ENCODE measurements at places on chromosomes 6 and 20.
A peak's percentile ranks its signal among the peaks of the same experiment; 100 is the strongest.

DNA sequence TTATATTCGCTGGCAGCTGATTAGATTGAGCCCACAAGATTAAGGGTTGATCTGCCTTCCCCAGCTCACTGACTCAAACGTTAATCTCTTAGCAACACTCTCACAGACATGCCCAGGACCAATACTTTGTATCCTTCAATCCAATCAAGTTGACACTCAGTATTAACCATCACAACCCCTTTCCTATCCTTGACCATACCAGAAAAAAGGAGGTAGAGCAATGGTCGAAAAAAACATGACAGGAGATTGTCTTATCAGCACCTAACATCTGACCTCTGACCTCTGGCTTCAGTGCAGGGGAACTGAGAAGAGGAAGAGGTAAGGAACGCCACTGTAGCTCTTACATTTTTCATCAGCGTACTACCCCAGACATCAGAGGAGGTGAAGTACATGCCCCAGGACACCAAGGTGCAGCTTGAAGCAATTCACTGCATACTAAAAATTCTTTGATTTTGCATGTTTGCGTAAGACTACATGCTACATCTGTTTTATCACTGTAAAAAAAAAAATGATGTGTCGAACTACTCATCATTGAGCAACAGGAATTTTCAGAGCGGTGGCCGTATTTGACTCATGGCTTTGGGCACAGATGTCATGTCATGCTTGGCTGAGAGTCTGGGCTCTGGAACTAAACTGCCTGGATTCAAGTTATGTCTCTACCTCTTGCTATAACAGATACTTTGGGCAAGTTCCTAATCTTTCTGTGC lies 188.0 kb upstream of the TAB2 start:
- no peak for DNase-seq

DNA sequence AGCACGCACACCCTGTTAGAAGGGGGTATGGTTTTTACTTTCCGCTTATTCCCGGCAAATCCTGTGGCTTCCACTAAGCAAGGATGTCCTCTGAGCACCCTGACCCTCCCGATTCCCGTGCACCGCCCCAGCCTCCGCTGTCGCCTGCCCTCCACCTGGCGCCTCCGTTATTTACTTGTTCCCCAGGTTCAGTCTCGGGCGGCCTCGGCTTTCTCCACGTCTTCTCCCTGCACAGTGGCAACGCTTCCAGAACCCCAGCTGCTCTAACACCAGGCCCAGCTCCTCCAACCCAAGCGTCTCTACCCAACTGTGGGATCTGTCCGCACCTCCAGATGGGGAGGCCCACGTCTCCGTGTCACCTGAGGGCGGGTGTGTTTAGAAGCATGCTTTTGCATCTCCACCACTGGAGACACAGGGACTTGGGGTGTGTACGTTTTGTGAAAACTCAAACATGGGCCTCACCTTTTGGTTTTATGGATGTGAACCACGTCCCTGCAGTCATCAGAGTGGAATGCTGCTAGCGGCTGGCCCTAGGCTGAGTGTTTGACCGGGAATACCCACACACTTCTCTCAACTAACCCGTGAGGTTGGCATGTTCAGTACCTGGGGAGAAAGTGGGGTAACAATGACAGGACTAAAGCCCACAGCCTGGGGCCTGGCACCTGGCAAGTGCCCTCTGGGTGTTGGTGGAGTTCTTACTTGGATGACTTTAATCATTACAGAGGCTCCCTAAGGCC lies 79.9 kb downstream of the THBS2 start:
- DNase-seq = no peak

- no peak for DNase-seq
Observed at GRCh38 chr6:168858926-168859325, 394.7 kb downstream of the THBS2 start.

- DNase-seq = no peak
Observed at GRCh38 chr20:38520261-38520660, 47.6 kb downstream of the RALGAPB start.

DNA sequence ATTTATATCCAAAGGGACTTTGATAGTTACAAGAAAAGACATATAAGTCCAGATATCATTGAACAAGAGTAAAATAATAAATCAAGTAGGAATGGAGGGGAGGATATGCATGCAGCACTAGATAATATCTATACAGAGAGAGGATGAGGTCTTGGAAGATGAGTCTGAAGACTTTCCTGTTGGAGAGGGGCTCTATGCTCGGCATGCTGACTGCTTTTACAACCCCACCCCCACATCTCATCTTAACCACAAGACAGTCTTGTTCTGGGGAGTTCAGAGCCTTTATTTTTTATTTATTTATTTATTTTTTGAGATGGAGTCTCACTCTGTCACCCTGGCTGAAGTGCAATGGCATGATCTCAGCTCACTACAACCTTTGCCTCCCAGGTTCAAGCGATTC lies 48.4 kb upstream of the IER3 start:
- no peak for DNase-seq

GRCh38 chr6:35967076-35967774 lies 46.3 kb upstream of the SRPK1 start:
- DNase-seq = no peak

DNA sequence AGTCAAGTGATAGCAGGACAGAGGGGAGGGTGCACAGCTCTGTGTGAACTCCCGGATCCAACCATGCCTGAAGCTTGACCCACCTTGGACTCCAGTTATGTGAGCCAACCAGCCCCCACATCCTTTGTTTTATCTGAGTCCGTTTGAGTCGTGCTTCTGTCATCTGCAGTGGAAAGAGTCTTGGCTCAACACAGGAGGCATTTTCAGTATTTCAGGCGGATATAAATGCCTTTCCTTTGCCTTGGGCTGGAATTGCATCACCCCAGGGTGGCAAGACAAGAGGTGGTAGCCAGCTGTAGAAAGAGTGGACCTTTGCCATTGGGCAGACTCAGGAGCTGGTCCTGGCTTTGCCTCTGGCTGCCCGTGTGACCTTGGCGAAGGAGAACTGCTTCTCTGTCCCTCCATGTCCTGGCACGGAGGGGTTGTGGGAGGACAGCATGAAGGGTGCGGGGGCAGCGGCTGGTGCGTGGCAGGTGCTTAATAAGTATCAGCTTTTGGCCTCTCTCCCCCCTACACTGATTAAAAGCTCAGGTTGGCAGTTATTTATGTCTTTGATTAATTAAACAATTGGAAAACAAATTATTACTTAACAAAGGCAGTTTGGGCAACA lies 42.6 kb upstream of the APCDD1L start:
- no peak for DNase-seq

- no peak for DNase-seq
Observed at GRCh38 chr6:143215363-143215762, 154.7 kb downstream of the AIG1 start.

- no peak for DNase-seq
Observed at GRCh38 chr6:125717120-125717731, 32.2 kb upstream of the HEY2 start.

DNA sequence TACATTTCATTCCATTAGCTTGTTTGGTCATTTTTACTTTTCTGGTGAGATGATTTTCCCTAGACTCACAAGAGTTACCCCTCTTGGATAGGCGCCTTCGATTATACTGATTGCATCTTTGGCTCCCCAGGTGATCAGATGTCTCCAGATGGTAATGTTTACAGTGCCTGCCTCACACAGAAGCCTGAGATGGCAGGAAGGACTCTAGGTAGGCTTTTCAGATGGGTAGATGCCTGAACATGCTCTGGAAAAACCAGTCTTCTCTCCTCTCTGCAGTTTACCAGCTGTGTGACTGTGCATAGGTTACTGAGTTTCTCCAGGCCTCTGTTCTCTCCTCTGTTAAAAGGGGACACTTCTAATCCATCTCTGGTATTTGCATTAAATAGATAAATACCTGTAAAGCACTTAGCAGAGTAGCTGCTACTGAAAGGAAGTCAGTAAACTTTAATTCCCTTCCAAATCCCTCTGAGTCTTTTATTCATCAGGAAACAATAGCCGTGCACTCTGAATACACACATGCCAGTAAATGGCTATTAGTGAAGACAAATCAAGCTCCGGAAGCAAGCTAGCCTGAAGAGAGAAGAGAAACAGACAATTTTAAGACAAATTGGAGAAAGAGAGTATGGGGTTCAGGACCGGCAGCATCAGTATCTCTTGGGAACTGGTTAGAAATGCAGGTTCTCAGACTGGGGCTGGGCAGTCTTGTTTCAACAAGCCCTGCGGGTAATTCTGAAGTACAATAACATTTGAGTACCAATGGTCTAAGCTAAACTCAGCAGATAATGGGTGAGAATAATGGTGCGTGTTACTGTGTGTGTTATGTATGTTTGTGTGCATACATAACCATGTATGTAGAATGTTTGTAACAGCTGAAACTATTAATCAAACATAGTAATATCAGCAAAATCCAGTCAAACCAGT lies 139.4 kb downstream of the UST start:
- DNase-seq = no peak

DNA sequence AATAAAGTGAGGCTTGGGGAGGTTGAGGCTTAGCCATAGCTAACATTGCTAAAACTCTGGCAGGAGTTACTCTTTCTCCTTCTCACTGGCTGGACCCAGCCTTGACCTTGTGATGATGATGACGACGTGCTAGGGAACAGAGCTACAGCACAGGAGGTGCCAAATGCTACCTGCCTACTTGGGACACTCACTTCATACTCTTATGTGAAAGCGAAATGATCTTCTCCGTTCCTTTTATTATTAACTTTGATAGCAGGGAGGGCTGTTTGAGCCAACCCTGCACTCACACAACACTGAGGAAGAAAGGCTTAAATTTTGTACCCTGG lies 1.2 kb upstream of the ELMO2 start:
- DNase-seq = no peak

- DNase-seq = no peak
Observed at GRCh38 chr6:105882121-105882803, 203.9 kb upstream of the PRDM1 start.

DNA sequence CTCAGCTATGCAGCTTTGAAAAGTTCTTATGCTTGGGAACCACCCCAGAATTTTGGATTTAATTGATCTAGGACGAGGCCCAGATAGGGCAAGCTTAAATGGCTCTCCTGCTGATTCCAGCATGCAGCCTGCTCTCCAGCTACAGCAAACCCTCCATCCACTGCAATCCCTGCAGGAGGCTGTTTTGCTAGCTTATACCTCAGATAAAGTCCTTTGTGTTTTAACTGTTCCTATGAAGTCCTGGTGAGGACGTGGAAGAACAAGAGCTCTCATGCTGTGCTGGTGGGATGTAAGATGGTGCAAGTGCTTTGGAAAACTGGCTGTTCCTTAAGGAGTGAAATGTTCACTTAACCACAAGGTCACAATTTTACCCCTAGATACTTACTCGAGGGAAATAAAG lies 25.5 kb upstream of the NXT1 start:
- no peak for DNase-seq

DNA sequence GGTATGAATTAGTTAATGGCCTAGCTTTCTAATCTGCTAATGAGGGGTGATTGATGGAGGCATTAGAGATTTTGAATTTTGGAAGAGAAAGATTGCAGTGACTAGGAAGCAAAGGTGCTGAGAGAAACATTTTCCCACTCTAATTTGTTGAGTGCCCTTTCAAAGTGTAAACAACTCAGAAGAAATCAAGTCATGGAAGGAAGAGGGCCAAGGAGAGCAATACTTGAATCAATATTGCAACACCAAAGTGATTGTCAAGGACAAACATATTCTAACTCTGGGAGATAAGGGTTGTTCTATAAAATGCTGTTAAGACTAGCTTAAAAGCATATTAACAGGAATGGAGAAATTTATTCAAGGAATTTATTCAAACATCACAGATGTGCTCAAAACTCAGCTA lies 182.7 kb upstream of the FERMT1 start:
- no peak for DNase-seq

DNA sequence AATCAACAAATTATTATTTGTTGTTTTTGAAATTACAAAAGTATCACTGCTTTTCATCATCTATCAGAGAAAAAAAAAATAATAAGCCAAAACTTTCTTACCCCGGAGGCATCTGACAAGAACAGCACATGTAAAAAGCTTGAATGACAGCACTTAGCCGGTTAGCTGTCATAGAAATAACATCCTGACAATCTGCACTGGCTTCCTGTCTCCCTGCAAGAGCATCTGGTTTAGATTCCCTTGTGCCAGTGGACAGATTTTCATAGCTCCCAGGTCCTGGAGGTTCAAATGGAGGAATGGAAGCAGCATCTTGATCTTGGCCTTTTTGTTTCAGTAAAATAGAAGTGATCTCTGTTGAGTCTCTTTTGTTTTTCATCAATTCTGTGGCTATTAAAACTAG lies 74.8 kb downstream of the HACE1 start:
- no peak for DNase-seq

- DNase-seq = no peak
Observed at GRCh38 chr6:106138151-106138550, 52.0 kb downstream of the PRDM1 start.

DNA sequence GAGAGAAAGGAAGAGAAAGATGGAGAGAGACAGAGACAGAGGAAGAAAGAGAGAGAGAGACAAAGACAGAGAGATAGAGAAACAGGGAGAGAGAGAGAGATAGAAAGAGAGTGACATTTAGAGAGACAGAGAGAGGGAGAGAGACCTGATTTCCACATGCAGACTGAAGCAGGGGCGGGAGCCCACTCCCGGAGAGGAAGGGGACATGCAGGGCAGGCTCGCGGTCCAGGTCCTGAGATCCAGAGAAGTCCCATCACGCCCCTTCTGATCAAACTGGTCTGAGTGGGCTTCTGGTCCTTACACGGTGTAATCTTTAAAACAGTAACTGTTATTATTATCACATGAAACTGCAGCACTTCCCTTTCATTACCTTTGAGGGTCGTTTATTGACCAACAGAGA lies 62.2 kb downstream of the PHACTR3 start:
- DNase-seq = no peak

DNA sequence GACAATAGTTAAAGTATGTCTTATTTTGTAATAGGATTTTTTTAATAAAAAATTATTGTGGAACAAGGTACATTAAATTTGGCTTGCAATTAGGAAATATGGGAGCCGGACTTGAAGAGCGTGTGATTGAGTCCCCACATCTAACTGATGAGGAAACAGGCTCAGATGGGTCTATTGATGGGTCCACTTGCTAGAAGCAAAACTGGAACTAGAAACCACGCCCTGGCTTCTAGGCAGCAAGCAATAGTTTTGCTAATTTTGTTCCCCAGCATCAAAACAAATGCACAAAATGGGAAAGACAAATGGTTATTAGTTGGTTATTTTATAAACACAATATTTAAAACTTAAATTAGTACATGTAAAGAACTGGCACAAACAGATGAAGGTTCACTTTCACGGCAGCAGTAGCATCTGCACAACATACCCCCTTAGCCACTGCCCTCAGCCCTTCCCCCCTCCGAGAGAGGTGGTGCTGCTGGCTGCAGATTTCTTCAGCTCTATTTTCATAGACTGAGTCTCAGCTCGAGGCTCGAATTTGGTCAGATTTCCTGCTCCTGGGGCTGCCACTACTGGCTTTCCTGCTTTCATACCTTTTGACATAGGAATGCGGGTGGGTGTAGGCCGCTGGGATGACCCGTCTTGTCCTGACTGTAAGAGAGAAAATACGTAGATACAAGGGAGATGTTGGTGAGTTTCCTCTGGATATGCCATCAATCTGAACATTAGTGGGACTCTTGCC lies 23.8 kb upstream of the TMEM30A start:
- peak; percentile 23 for DNase-seq

Measured in WTC11 (cell line).